ENCODE measurements at places on chromosomes 11 and 22. TPM values are rescaled to one million over a fixed set of nuclear protein-coding genes. Genes with fewer than 3 reads are reported as not detected.

FUT4 gene
- 1.4 TPM for total RNA-seq

SLC43A3 gene
- 20.6 TPM for total RNA-seq

SYTL2 gene
- 2.8 TPM for total RNA-seq

C22orf42 gene
- not detected for total RNA-seq

PRR33 gene
- total RNA-seq, result 4.4 TPM

KRTAP5-2 gene
- total RNA-seq, result not detected

TRAPPC4 gene
- total RNA-seq, result 30.4 TPM

OOSP2 gene
- total RNA-seq, result not detected

WT1 gene
- 2.6 TPM for total RNA-seq

SPDYC gene
- total RNA-seq, result not detected

MS4A3 gene
- not detected for total RNA-seq

ZDHHC8 gene
- total RNA-seq, result 51.6 TPM

TREH gene
- total RNA-seq, result not detected

IL18 gene
- total RNA-seq, result 2.3 TPM

CNTF gene
- total RNA-seq, result 1.4 TPM

SLC22A12 gene
- total RNA-seq, result not detected

PDE2A gene
- total RNA-seq, result 30.0 TPM

LINC01488 gene
- total RNA-seq, result not detected

MAPK8IP1 gene
- 4.4 TPM for total RNA-seq

SCGB2A2 gene
- not detected for total RNA-seq

OR8D4 gene
- not detected for total RNA-seq

MYBPC3 gene
- 2,596 TPM for total RNA-seq

SYCE3 gene
- total RNA-seq, result not detected

DNAJC24 gene
- total RNA-seq, result 17.7 TPM

GGTLC3 gene
- not detected for total RNA-seq

OR52B2 gene
- not detected for total RNA-seq

NCF4 gene
- total RNA-seq, result 6.8 TPM

OR5A1 gene
- not detected for total RNA-seq

RFPL2 gene
- total RNA-seq, result not detected

UCP3 gene
- 11.9 TPM for total RNA-seq

SLC5A4 gene
- total RNA-seq, result not detected

EMSY gene
- 20.2 TPM for total RNA-seq

C1QTNF5 gene
- total RNA-seq, result 14.4 TPM

ELF5 gene
- total RNA-seq, result not detected

UBQLNL gene
- 0.17 TPM for total RNA-seq

UQCC3 gene
- total RNA-seq, result 7.7 TPM

C11orf86 gene
- not detected for total RNA-seq

OR10A2 gene
- not detected for total RNA-seq

TRPM5 gene
- total RNA-seq, result not detected

C22orf15 gene
- total RNA-seq, result not detected

ARFIP2 gene
- total RNA-seq, result 15.2 TPM

HTR3A gene
- not detected for total RNA-seq

NXPE1 gene
- total RNA-seq, result not detected

ENTHD1 gene
- total RNA-seq, result not detected
